ENCODE measurements at places on chromosomes 11 and 22.

- no peak for DNase-seq
Observed at GRCh38 chr11:96054870-96055705, 131.2 kb upstream of the MTMR2 start.

- DNase-seq, result no peak
Observed at GRCh38 chr22:37098976-37099591, 10.4 kb downstream of the TMPRSS6 start.

- no peak for DNase-seq
Observed at GRCh38 chr11:76599041-76600013, 71.2 kb downstream of the LRRC32 start.

- DNase-seq, result no peak
Observed at GRCh38 chr22:39356464-39356863, 6.7 kb downstream of the SYNGR1 start.

DNA sequence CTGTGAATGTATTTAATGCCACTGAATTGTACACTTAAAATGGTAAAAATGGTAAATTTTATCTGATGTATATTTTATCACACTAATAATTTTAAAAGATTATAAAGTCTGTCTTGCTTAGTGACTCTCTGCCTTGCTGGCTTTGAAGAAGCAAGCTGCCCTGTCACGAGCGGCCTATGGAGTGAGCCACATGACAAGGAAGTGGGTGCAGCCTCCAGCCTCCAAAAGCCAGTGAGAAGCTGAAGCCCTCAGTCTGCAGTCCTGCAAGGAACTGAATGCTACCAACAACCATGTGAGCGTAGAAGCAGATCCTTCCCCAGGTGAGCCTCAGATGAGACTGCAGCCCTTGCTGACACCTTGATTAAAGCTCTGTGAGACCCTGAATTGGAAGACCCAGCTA is 20.0 kb downstream of the C11orf24 start:
- no peak for DNase-seq

- no peak for DNase-seq
Observed at GRCh38 chr22:43233529-43233928, 46.6 kb upstream of the TTLL12 start.

- no peak for DNase-seq
Observed at GRCh38 chr11:26319906-26320305, 12.0 kb upstream of the ANO3 start.

GRCh38 chr11:65183201-65183891 is 1.6 kb downstream of the CAPN1 start:
- no peak for DNase-seq

GRCh38 chr11:12680246-12680939 is 6.2 kb downstream of the TEAD1 start:
- no peak for DNase-seq

DNA sequence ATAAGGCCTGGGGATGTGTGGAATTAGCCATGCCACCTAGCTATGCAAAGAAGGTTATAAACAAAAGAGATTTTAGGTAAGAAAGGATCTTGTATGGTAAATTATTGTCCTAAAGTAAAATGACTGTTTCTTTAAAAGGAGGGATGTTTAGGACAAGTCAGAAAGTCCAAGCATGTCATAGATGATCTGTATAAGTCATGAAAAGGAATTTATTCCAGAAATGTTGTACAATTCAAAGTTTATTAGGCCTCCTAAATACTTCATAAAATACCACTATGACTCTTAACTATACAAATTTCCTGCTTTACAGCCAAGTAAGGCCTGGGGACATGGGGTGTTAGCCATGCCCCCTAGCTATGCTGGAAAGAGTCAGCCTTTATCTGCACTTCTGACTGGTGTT is 22.7 kb downstream of the OR5A2 start:
- DNase-seq, result no peak

DNA sequence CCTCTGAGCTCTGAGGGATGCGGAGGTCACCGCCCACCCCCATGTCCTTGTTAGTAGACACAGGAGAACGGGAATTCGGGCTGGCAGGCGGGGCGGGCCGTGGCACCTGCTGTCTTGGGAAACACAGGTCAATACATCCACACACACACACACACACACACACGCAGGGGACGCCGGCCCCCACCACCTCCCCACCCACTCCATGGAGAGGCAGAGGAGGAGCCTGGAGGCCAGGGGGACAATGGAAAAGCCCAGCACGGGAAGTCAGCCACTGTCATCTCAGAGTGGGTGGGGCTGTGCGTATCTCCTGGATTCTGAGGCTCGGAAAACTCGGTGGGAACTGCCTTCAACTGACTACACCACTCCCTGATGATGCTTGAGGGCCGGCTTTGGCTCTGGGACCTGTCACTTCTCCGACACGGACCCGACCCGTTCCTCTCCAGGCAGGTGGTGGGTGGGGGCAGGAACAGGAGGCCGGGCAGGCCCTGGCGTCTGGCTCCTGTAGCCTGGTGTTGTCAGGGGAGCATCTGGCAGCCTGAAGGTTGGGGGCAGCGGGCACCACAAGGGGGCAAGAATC is 18.5 kb upstream of the TMEM184B start:
- DNase-seq, result no peak

GRCh38 chr22:24394254-24394653 is 33.1 kb upstream of the ADORA2A start:
- no peak for DNase-seq

DNA sequence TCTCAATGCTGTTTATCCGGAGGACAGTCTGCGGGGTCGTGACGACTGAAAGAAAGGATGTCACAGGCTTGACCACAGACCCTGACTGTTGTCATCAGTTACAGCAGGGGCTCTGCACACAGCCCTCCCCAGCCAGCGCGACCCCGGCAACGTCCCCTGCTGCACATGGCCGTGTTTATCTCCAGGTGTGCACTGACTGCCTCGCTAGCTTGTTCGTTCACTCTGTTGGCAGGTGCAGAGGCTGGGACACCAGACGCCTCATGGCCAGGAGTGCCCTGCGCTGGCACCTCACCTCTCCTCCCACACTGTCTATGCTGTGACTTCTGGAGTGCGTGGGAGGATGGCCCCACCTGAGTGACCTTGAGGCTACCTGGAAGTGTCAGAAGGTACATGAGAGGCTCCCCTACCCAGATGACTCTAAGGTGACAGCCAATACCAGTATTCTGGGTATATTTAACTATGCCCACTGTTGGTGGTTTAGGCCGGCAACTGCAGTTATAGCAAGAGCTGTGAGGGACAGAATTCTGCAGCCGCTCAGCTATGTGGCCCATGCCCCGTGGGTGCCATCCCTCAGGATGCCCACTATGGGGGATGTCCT is 12.2 kb downstream of the MRPL21 start:
- no peak for DNase-seq

- DNase-seq, result no peak
Observed at GRCh38 chr22:23121424-23121823, 20.4 kb downstream of the RSPH14 start.

DNA sequence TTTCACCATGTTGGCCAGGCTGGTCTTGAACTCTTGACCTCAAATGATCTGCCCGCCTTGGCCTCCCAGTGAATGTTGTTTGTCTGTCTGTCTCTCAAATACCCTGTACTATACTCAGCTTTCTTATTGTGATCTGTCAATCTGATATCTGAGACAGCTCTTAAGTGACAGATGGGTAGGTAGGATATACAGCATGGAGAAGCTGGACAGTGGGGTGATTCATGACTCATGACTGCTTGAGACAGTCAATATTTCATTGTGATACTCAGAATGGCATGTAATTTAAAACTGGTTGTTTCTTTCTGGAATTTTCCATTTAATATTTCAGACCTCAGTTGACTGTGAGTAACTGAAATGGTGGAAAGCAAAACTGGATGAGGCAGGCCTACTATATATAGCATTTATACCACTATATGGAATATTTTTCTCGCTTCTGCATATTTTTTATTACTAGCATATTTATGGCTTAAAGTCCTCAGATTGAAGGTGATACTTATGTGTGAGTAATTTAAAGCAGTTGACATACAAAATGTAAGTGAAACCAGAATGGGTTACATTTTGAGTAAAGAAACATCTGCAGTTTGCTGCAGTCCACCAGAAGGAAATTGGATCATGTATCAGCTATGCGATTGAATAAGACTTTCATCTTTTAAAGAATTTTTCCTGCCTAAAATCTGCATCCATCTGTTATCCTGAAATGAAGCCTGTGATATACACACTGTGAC is 22.3 kb downstream of the ARHGAP42 start:
- DNase-seq, result no peak

DNA sequence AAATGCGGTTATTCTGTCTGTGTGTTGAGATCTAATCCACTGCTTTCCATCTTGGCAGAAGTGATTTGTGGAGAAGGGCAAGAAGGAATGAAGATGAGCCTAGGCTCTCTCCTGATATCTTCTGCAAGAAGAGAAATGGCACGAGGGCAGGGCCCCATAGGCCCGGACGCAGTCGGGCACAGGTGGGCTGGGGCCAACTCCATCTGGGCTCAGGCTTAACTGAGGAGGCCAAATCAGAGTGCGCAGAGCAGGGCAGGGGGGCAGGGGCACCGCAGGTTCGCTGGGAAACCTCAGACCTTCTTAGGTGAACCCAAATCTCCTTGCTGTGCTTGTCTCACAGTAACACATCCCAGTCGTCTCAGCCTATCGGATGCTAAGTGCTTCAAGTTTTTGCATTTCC is 32.8 kb upstream of the BID start:
- DNase-seq, result no peak

- DNase-seq, result no peak
Observed at GRCh38 chr11:9701799-9702198, 37.9 kb downstream of the SWAP70 start.

- DNase-seq, result no peak
Observed at GRCh38 chr11:45303316-45303715, 17.2 kb upstream of the SYT13 start.

- DNase-seq, result no peak
Observed at GRCh38 chr11:44681698-44682097, 45.1 kb upstream of the TSPAN18 start.

GRCh38 chr11:134758342-134758931 is 346.4 kb upstream of the B3GAT1 start:
- no peak for DNase-seq

DNA sequence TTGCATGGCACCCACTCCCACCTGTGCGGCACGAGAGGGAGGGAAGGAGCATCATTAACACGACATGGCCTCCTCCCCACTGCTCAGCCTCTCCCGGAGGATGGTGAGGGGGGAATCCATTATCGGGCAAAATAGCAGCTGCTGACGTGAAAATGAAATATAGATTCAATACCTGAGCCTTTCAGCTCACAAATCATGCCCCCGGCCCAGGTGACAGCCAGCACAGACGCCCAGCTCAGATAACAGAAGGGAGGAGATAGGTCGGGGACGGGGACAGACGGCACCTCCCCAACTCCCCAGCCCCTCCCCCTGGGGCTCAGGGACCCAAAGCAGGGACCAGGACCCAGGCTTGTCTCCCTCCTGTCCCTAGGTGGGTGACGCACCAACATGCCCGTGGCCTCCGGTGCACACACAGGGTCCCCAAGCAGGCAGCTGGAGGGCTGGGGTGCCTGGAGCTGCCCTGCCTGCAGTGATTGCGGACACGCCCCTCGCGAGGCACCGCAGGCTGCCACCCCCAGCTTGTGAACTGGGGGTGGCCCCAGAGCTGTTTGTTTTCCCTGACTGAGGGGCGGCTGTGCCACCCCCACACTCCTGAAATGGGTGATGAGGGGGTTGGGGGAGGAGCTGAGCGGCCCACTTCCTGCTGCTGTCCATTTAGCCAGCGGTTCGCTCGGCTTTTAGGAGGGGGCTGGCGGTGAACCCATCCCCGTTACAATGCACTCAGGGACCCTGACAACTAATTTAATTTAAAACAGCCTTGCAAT is 31.7 kb downstream of the FLRT1 start:
- DNase-seq, result no peak

DNA sequence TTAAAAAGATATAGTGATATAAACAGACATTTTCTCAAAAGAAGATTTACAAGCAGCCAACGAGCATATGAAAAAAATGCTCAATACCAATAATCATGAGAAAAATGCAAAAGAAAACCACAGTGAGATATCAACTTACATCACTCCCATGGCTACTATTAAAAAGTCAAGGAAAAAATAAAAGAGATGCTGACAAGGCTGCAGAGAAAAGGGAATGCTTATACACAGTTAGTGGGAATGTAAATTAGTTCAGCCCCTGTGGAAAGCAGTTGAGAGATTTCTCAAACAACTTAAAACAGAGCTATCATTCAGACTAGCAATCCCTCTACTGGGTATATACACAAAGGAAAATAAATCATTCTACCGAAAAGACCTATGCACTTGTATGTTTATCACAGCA is 97.1 kb upstream of the CARD18 start:
- DNase-seq, result no peak

GRCh38 chr11:82787981-82788380 is 54.3 kb upstream of the FAM181B start:
- DNase-seq, result no peak

DNA sequence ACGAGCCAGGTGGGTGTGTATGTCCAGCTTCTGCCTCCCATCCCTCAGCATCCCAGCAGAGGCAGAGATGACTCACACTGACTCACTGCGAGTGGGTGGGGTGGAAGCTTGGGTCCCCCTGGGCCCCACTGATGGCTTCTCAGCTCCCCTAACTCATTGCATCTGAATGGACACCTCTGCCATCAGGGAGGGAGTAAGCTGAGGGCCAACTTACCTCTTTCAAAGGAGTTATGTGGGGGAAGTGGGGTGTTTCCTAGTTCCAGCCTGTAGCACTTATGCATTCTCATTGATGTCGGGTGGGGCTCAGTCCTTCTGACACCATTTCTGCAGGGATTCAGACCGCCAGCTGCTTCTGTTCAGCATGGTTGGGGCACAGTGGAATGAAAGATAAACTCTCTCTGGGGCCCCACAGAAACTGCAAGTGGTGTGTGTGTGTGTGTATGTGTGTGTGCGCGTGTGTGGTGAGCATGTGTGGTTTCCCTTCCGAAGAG is 1425.8 kb downstream of the TBC1D22A start:
- DNase-seq, result no peak

- DNase-seq, result no peak
Observed at GRCh38 chr11:119461229-119461963, 38.4 kb upstream of the THY1 start.

GRCh38 chr11:134416726-134417125 is 4.7 kb upstream of the B3GAT1 start:
- no peak for DNase-seq

GRCh38 chr22:28910569-28911303 is 27.4 kb downstream of the ZNRF3 start:
- no peak for DNase-seq

DNA sequence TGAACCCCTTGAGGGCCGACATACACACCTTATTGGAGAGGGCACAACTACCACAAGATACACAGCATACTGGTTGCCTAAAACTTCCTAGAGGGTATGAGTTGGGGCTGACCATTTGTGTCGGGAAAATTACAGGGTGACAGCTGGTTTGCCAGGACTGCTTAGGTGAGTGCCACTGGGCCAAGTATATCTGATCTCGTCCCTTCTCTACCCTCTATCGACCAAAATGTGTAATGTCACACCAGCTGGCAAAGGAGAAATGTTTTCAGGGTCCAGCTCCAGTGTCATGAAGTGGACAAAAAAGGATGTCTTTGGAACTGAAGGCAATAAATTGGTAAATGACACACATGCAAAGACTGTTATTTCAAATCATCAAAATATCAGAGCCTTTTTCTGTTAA is 126.1 kb downstream of the PGR start:
- no peak for DNase-seq

Data from GM18507 (cell line).